NCI-H1105 (cell line): ENCODE measurements at places on chromosomes 1 and 21.

GRCh38 chr1:116311193-116311592 lies 61.9 kb upstream of the ATP1A1 start:
- no peak for DNase-seq

DNA sequence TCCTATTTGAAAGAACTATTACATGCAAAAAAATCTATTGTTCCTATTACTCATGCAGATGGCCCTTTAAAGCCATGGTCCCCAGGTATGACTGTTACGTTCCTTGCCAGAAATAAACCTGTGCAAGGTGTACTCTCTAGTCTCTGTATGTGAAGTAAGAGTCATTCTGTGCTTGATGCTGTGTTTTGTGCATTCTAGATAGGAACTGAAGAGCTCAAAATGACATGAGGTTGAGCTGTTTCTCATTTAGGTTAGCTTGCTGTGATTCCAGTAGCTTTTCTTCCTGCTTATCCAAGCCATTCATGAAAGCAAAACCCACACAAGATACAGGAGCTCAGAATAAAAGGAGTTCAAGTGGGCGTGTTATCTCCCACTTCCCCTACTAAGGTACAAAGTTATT lies 64.3 kb upstream of the ZNF326 start:
- DNase-seq: no peak

GRCh38 chr1:109482791-109483671 lies 674 bp upstream of the ATXN7L2 start:
- DNase-seq: peak; percentile 70

DNA sequence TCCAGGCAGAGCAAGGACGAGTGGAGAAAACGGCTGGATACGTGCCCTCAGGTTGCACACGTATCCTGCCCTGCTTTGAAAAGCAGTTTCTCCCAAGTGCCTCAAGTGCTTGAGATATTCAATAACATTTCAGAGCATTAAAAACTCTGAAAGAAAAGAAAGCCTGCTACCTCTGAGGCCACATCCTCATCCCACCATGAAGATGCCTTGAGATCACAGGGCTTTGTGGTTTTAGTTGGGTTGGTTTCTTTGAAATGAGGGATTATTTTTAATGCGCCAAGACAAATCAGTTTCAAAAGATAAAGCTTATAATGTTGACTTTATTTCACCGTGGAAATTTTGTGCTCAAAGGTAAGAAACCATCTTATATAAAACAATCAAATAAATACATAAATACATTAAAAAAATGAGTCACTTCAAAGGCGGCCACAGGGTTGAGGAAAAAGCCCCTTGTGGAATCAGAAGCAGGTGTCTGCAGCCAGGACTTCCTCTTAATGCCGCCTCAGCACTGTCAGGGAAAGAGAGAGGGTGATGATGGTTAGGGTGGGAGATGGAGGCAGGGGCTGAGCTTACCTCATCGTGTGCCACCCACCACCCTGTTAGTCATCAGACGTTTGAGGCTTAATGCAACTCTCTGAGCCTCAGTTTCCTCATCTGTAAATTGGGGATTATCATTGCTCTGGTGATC lies 1.4 kb downstream of the NPPB start:
- DNase-seq: no peak

- no peak for DNase-seq
Observed at GRCh38 chr1:201708085-201708512, 120.9 kb upstream of the IPO9 start.

DNA sequence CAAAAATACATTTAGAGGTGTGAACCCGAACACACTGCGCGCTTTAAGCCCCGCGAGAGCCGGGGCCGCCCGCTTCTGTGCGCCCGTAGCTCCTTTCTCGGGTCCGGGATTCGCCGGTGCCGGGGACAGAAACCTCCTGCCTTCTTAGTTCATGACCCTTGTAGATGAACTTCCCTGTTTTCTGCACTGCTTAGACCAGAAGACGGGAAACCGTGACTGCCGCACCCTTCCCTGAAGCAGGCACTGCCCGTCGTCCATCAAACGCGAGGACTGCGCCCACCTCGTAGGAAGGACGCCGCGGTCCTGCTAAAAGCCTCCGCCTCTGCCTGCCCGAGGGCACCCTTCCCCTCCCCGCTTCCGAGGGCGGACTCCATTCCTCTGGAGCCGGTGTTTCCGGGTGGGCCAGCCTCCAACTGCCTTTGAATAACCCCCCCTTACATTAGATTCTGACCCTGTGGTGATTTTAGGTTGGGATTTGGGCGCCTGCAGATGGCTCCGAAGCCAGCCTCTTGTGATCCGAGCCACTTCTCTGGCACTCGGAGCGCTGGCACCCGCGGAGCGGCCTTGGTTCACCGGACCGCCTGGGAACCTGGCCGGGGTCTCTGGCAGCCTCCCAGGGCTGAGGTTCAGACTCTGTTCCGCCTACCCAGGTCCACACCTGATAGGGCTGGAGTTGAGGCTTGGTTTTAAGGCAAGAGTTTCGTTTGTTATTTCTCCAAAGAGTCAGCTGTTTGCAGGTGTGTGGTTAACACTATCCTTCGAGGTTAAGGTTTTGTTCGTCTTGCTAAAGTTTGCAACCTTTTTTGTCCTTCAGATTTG lies 1.2 kb upstream of the PTTG1IP start:
- DNase-seq: no peak

DNA sequence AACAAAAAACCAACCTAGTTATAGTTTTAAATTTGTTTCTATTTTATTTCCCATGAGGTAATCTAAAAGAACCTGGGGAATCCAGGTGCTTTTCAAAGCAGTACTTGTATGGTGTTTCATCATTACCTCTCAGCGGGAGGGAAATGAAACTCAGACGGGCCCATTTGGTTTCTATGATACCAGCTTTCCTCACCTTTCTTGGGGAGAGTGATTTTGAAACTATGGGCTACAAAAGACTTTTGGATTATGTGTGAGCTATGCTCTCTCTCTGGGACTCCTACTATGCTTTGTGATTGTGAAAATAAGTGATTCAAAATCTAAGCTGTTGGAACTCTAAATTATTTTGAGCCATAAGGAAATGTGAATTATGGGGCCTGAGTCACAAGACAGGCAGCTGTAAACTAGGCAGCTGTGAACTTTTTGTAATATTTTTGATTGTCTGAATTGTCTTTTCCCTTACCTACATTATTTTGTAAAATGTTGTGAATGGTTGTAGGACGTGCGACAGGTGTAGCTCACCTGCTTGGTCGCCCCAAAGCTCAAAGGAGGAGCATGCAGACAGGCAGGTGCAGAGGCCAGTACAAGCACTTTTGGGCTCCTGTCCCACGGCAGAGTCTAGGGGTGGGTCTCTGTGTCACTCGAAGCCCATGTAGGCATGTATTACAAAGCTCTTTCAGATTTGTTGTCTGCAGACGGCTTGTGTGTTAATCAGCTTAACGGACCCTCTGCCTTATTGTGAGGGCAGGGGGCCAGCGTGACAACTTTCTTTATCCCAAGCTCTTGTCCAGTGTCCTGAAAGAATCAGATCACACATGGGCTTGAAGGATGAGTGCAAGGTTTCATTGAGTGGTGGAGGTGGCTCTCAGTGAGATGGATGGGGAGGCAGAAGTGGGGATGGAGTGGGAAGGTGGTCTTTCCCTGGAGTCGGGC lies 64.8 kb upstream of the BACH1 start:
- no peak for DNase-seq

GRCh38 chr1:39675220-39675619 lies 3.3 kb upstream of the NT5C1A start:
- DNase-seq: peak; percentile 78

- DNase-seq: no peak
Observed at GRCh38 chr1:15616373-15617172, 685 bp upstream of the DDI2 start.

GRCh38 chr1:180218806-180219765 lies 11.0 kb upstream of the LHX4 start:
- DNase-seq: no peak

- DNase-seq: no peak
Observed at GRCh38 chr1:5843521-5844096, 148.6 kb downstream of the NPHP4 start.

DNA sequence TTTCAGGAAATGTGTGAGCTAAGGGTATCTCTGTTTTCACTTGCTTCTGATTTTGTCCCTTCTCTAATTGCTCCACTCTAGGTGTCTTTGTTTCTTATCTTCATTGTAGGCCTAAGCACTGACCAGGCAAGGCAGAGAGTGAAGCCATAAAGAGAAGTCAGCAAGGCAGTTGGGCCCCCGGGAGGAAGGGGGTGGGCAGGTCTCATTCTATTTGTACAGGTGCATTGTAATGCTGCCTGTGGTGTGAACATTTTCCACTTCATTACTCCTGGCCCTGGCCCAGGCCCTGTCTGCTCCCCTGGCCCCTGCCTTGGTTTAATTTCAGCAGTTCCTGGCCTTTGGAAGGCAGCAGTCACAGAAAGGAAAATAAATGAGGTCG lies 86.4 kb upstream of the JUN start:
- peak; percentile 27 for DNase-seq

DNA sequence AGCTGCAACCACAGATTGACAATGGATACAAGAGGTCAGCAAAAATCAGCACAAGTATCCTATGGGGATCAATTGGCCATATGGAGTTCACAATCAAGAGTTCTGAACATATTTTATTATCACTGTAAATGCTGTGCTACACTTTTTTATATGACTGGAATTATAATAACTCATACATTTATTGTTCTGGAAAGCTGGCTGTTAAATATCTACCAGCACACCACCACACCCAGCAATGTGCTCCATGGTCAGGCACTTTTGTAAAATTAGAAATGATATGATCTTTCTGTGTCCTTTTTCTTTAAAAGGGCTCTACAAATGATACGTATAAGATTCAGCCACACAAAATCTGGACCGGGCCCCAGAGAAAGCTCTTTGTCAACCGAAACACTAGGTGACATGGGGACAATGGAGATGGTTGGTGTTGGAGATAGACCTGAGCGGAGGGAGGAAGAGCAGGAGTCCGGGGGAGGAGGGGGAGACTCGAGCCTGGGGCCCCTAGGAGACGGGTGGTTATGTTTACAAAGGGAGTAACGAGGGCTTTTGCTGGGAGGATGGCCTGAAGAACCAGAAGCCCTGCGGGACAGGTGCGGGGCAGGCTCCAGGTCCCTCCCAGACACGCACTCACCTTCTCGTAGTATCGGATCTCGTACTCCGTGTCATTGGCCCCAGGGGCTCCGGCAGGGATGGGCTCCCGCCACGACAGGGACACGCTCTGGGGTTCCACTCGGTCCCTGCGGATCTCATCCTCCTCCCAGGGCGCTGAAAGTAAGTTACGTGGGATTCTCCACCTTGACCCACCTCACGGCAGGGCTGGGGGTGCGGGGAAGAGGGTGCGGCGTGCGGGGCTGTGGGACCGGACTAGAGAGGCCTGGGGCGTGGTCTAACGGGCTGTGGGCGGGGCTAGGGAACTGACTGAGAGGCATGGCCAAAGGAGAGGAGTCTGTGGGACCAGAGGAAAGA lies 30.0 kb downstream of the EPHA10 start:
- DNase-seq: no peak

- DNase-seq: peak; percentile 82
Observed at GRCh38 chr1:88892357-88892877, 1.1 kb upstream of the GTF2B start.

- no peak for DNase-seq
Observed at GRCh38 chr21:41156142-41156541, 11.8 kb upstream of the BACE2 start.

GRCh38 chr1:41319106-41319755 lies 42.0 kb upstream of the FOXO6 start:
- no peak for DNase-seq

- peak; percentile 58 for DNase-seq
Observed at GRCh38 chr1:52127181-52128180, 14.4 kb upstream of the ZFYVE9 start.

DNA sequence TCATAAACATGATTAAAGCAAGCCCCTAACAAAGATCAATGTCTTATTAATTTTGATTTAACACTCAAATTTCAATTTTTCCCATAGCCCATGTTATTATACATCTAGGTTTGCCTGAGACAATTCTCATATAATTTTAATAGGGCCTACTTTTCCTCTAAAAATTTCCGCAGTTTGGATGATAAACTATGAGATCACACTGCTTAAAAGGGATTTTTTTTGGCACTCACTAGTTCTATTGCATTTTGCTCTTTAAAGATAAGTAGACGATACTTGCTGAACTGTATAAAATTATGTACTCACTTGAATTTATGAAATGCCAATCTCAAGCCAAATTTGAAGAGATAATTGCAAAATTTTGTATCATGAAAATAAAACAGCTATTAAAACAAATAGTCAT lies 480.4 kb upstream of the ZRANB2 start:
- DNase-seq: no peak

DNA sequence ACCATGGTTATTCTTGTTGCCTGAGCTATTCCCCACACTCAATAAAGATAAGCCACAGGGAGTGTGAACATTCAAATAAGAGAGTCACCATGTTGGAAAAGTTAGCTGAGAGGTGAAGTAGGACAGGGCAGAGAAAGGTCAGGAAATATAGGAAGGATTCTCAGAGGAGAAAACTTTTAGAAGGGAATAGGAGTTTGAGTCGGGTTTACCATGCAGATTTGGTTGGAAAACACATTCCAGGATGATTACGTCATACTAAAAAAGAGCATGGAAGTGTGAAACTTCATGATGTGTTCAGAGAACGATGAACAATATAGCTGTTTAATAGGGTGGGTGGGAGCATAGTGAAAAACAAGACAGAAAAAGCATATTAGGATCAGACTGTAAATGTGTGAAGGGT lies 1125.3 kb upstream of the ADGRL2 start:
- DNase-seq: no peak

DNA sequence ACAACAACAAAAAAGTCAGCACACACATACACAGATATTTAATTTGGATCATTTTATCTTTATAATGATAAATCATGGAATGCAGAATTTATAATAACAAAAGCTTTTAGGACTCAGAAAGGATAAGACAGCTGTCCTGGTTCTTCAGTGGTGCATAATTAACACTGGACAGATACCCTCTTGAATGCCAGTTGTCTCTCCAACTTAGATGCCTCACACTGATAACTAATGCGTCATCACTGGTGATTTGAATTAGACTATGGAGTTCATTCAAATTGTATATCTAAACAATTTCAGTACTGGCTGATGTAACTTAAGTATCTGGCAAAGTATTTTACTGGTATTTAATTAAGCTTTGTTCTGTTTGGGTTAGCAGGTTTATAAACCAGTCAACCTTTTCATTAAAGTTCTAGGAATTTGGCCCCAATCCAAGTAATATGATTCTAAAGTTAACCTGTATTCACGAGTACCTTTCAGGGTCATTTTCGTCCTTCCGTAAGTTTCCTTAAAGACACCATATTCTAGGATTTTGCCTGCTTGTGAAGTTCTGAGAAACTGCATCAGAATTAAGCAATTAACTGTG lies 1199.5 kb upstream of the TMPRSS15 start:
- no peak for DNase-seq
